ENCODE measurements at places on chromosomes 3 and 15.

DNA sequence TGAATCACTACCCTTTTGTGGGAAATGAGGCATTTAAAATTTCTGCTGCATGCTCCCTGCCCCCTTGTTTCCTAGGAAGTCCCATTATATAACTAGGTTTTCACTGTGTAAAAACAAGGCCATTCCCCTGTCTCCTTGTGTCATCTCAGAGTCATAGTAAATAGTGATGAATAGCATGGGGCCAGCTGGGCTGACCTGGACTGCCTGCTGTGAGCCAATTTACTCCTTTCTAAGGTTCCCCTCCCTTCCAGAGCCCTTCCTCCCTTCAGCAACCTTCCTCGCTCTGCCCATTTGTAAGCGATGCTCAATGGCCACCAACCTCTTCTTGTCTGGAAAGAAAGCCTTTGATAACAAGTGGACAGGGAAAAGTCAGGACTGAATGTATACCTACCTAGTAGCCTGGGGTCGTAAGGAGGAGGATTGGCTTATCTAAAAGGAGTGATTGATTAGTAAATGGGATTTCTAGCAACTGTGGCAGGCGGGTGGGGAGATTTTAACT lies 11.7 kb downstream of the ITGA11 start:
- DNase-seq: no peak

DNA sequence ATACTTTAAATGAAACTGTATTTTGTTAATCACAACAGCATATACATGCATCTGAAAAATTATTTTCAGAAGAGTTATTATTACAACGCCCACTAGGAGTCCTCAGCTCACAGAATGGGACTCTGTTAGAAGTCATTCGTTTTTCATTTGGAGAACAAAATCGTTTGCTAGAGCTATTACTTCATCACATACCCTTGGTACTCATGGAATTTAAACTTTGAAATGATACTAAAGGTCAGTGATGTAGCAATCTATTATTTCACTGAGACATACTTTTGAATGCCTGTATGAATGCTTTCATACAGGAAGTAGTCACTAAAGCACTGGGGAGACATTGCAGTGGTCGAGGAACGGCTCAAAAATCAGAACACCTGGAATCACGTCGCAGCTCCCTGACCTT lies 198.1 kb downstream of the MBNL1 start:
- no peak for DNase-seq

DNA sequence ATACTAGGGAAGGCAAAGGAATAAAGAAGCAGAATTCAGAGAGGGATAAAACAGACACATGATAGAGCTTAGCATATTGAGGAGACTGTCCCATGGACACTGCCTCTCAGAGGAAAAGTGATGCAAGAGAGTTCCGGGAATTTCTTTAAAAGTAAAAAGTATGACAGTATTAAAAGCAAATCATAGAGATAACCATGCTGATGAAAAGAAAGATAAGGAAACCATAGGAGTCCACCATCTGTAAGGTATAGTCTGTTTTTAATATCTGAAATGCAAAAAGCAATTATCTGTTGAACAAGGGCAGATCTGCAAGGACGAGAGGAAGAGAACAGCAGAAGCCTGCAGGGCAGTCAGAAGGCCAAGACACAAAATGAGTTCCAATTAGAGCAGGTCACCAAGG lies 495.9 kb upstream of the GOLIM4 start:
- no peak for DNase-seq

GRCh38 chr3:56855856-56856512 lies 54.2 kb upstream of the ARHGEF3 start:
- no peak for DNase-seq

DNA sequence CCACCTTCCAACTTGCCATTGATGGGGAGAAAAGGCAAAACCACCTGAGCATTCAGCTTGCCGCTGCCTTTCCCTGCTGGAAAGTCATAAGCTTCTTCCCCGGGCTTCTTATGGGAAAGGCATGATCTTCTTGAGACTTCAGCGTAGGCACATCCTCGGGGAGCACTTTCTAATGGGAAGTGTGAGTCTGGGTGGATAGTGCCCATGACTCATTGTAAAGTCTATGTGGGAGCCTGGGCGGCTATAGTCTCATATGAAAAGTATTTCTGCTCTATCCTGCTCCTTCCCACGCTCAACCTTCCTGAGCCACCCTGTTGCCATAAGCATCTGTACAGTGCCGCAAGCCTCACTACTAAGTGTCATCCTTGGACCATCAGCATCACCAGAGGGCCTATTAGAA lies 309.9 kb upstream of the THBS1 start:
- no peak for DNase-seq

- no peak for DNase-seq
These were observed 2.6 kb downstream of the SPG21 start for GRCh38 chr15:64987136-64987535.

Measured in stimulated activated CD4-positive, alpha-beta T cell treated with anti-CD3 and anti-CD28 coated beads, Interleukin-1b, Interleukin-23, amount 100 ng/mL, for 1 hour (primary cell).